SK-N-SH treated with all-trans-retinoic acid at 6 μM for 48 hours (cell line): ENCODE measurements at places on chromosomes 11 and 22.
A peak's percentile ranks its signal among the peaks of the same experiment; 100 is the strongest.

GRCh38 chr11:47641600-47642098 lies 710 bp downstream of the MTCH2 start:
- ATAC-seq = no peak

- ATAC-seq = no peak
These were observed 57.8 kb upstream of the RCN1 start for GRCh38 chr11:32033067-32033466.

DNA sequence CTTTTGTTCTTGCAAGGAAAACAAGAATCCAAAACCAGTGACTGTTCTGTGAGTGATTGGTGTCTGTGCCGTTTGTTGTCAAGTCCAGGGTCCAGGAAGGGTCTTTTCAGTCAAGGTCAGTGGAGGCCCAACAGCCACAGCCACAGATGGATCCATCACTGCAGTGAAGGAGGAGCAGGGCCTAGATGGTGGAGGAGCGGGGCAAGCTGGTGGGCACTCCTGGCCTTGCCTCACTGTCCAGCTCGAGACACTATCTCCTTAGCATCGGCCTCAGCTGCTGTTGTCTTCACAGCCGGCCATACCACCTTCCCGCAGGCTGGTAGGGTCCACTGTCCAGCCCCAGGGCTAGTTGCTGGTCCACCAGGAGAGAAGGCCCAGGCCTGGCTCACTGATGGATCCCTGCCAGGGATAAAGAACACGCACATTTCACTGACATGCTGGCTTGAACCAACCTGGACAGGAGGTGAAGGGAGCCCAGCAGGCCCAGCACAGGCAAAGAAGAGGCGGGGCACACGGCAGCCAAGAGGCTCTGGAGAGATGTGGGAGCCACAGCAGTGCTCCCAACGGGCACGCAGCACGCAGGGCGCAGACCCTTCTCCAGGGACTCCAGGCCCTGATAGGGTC lies 15.2 kb downstream of the POLR3H start:
- no peak for ATAC-seq

GRCh38 chr22:31618057-31618456 lies 44.0 kb downstream of the PISD start:
- ATAC-seq = no peak

DNA sequence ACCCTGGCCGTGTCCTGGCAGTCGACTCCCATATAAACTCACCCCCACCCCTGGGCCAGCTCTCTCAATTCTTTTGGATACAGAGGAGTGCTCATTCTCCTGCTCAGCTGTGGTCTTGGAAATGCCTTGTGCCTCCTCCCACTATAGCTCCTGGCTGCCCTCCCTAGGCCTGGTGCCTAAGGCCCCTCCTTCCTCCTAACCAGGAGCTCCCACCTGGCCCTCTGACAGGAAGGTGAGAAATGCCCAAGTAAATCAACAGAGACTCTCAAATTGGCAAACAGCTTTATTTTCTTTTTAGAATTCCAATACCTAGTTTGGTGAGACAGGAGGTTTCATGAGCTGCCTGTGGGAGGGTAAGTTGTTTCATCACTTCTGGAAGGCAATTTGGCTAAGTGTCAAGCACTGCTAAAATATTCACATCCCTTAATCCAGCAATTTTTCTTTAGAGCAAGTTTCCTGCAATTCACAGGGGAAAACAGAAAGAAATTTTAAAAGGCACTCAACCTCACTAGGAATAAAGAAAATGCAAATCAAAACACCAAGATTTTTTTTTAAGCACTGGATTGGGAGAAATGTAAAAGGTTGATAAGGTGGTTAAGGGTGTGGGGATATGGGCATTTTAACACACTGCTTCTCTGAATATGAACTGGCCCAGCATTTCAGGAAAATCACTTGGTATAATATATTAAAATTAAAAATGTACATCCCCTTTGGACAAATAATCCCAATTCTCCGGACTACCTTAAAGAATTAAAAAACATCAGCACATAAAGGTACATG lies 209.7 kb upstream of the ARHGAP20 start:
- no peak for ATAC-seq

GRCh38 chr11:121281698-121282097 lies 10.9 kb upstream of the SC5D start:
- ATAC-seq = no peak

DNA sequence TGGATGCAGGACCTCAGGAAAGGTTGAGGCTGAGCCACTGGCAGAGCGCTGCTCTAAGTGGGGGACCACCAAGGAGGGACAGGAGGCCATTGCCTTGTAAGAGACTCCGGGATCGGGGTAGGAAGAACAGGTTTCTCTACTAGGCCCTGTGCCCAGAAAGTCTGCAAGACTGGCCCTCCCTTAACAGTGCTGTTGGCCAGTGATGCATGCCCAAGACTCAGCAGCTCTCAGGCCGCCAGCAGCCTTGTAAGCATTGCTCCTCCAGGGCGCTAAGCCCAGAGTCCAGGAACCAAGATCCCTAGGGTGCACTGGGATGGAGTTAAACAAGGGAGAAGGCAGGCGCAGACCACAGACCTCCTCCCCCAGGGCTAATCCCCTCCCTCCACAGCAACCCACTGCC lies 39.3 kb upstream of the PANX1 start:
- ATAC-seq = no peak

DNA sequence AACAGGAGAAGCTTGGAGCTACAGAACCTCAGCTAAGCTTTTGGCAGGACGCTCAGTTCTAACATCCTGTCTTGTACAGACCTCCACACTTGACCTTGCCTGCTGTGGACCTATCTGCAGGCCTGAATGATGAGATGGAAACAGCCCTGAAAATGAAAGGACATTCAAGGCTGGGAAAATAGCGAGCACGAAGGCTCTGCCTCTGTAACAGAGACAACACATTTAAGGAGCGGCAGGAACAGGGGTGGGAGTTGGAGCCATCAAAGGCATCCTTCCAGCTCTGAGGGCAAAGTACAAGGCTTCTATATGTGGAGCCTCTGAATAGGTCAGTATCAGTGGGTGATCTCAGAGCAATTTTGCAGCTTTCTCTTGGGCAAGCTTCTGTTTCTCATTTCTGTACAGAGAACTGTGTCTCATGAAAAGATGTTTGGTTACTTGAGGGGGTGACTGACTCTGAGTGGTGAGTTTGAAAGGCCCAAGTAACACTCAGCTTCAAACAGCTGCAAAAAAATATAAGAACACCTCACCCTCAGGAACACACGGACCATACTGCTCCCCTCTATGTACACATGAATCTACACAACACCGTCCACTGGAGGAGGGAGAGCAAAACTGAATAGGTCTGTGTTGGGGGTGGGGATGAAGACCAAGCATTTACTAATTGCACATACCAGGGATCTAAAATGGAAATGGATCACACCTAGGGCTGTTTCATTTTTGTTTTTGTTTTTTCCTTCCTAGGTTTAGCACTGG lies 101.6 kb downstream of the CCDC81 start:
- no peak for ATAC-seq

DNA sequence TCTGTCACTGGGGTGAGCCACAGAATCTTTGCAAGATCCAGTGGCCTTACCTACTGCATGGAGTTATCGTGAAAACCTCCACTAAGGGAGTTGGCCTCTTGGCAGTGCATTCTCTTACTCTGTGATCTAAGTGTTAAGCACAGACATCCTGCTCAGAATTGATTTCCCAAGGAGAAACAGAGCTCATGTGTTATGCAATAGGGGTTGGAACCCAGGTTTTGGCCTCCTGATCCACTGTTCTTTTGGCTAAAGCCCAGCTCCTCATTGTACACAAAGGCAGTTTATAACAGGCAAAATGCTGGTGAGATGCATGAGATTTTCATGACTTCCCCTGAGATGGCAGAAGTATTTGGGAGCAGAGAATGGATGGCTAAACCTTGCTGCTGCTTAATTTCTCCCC lies 11.8 kb downstream of the DTX4 start:
- ATAC-seq = no peak

- no peak for ATAC-seq
These were observed 76.6 kb downstream of the PKNOX2 start for GRCh38 chr11:125241104-125241503.

GRCh38 chr11:12019337-12019736 lies 10.9 kb upstream of the DKK3 start:
- no peak for ATAC-seq

- no peak; the same call in 2 of the 3 replicates for ATAC-seq
These were observed 1.0 kb upstream of the CHRM1 start for GRCh38 chr11:62922189-62922589.

- no peak for ATAC-seq
These were observed 79.7 kb upstream of the PITPNB start for GRCh38 chr22:27998511-27999410.

DNA sequence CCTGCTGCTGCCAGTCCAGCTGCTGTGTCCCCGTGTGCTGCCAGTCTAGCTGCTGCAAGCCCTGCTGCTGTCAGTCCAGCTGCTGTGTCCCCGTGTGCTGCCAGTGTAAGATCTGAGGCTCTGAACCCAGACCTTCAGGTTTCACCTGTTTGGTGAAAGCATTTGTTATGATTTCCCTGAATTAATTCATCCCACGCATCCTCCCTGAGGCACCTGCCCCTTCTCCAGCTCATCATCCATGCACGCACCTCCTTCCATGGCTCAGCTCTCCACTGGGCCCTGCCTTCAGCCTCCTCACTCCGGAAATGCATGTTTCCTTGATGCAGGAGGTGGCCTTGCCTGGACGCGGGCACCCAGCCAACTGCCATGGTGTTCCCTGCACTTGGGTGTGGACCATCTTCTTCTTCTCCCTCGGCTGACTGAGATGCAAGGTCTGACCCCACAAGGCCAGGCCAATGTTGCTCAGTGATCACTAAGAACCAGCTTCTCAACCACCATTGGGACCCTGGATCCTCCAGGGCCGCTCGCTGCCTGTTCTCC lies 788 bp downstream of the KRTAP5-10 start:
- no peak for ATAC-seq

DNA sequence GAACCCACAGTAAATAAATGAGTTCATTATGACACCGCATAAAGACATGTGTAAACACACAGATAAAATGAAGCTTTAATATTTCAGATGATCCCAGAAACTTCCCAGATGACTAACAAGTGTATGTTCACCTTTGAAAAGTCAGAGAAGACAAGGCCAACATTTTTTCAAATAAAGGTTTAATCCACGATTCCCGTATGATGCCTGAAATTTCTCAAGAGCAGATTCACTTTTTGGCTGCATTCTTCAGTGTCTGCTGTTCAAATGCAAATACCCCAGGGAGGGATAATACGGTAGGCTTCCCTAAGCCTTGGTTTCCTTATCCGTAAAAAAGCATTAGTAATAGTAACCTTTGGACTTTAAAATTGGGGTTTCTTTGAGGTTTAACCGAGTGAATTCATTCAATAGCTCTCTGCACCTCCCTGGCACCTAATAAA lies 62.5 kb downstream of the SYTL2 start:
- ATAC-seq = no peak

- no peak for ATAC-seq
These were observed 21.5 kb upstream of the LINC01488 start for GRCh38 chr11:69459848-69460539.

- ATAC-seq = no peak
These were observed 1337.6 kb upstream of the TENM4 start for GRCh38 chr11:80778432-80778831.

DNA sequence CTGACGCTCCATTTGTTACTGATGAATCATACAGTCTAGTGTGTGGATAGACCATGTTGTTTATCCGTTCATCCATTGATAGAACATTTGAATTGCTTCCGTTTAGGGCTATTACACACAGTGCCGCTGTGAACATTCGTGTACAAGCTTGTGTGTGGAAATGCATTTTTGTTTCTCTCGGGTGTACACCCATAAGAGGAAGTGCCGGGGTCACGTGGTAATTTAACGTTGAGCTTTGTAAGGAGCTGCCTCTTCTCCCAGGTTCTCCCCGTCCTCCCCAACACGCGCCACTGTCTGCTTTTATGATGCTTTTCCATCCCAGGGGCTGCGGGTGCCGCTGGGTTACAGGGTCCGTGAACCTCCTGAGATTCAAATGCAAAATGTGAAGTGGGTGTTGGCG lies 142.3 kb downstream of the IGLL1 start:
- ATAC-seq = no peak

DNA sequence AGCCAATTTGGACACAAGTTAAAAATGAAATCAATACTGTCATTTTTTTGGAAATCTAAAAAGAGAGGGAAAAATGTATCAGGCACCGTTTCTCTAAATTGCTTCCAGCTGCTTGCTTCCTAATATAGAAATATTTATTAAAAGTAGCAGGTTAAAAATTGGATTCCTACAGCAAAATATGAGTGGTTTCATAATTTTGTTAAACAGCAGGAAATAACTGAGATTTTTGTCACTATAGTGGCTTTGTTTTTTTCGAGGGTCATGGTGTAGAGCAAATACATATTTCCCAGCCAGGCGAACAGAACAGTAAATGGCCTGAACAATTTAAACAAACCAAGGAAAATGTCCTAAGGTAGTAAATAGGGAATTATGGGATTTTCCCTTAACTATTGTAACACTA lies 159.7 kb downstream of the DDX10 start:
- peak; percentile 54 for ATAC-seq

GRCh38 chr22:22787151-22787550 lies 100.5 kb upstream of the IGLL5 start:
- no peak for ATAC-seq

- ATAC-seq = no peak
These were observed 20.3 kb upstream of the XKR3 start for GRCh38 chr22:16845465-16845864.

- no peak for ATAC-seq
These were observed 32.5 kb upstream of the CFAP300 start for GRCh38 chr11:102014756-102015155.

DNA sequence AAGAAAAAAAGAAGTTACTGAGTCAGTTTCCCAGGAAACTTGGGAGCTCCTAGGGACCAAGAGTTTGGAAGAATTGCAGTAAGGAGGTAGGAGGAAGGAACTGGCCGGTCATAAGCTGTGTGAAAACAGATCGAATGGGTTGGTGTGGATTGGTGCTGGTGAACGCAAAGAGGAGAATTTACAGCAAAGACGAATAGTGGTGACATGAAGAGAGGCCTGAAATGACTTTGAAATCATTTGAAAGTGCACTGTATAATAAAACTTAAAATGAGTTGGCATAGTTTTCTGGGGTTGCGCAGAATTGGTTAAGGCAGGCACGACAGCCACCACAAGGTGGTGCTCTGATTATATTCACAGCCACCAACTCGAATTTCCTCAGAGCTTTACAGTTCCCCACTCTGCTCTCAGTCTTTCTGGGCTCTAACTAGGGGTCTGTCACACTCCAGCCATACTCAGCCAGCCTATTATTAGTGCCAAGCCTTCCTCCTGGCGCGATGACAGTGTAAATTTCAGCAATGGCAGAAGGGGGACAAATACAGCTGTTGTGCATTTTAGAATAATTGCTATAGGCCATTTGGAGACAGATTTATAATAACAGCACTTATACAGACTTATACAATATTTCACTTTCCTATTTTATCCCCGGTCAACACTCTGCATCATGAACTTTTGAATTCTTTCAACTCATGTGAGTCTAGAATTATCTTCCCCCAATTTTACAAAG lies 8.3 kb upstream of the HTR3B start:
- ATAC-seq = peak; percentile 94

GRCh38 chr11:15073361-15074205 lies at the start of gene CALCB:
CALCB (plus strand) TSS chr11:15073593; CDS start chr11:15074719, 1,126 bp downstream.
- peak; percentile 67 for ATAC-seq

GRCh38 chr11:35041070-35041554 lies 97.9 kb upstream of the CD44 start:
- no peak for ATAC-seq

- ATAC-seq = no peak
These were observed 6.8 kb upstream of the ESAM start for GRCh38 chr11:124768914-124769313.

GRCh38 chr22:39207141-39208012 lies 37.4 kb downstream of the PDGFB start:
- ATAC-seq = no peak

- ATAC-seq = no peak
These were observed 78.7 kb upstream of the DRD2 start for GRCh38 chr11:113553915-113554314.
